Globus pallidus (tissue), 1 donor: ENCODE measurements at places on chromosomes 3 and 15.

GRCh38 chr3:130733236-130733875 is 13.3 kb downstream of the PIK3R4 start:
- DNase-seq = no peak

GRCh38 chr3:32815841-32816438 is 1.9 kb upstream of the TRIM71 start:
- no peak for DNase-seq

GRCh38 chr3:122681284-122681973 is 790 bp downstream of the PARP14 start:
- DNase-seq = no peak

DNA sequence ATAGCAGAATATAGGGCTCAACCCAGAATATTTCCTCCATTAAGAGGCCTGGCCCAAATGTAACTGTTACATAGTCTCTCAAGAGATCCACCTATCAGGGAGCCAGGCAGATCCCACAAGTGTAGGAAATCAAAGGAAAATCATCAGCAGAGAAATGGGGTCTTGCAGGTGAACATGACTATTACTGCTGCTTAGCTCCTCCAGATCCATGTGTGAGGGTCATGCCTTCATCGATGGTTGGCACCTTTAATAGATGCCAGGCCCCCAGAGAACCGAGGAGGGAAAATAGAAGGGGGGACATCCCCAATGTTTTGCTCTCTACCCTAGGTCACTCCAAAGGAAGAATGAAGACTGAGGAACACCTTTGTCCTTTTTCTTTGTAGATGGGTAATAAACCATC is 1029.9 kb upstream of the CADM2 start:
- no peak for DNase-seq

- no peak for DNase-seq
Observed at GRCh38 chr15:74300057-74300795, 64.1 kb downstream of the CCDC33 start.

DNA sequence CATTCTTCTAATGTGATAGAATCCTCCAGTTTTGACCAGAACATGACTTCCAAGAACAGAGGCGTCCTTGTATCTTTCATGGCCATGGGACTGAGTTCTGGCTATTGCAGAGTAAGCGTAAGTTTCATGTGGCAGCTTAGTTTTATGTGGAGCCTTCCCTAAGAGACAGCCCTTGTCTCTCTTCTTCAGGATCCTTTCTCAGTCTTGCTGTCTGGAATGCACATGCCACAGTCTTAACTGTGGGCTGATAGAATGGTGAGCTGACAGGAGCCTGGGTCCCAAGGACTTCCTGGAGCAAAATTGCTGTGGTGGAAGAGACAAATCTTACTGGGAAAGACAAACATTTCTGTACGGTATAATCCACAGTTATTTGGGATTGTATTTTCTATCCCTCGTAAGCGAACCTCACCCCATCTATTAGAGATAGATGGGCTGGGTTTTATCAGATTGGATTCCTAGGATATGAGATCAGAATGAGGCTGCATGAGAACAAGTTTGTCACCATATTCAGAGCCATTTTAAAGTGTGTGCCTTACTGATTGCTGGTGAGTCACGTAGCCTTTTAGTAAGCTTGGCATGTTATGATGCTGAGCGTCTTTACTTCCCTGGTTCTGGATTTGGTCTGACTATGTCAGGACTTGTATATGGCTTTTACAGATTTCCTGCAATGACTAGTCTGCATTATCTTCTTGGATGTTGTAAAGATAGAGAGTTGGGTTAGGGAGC is 32.8 kb downstream of the CDIN1 start:
- DNase-seq = no peak

GRCh38 chr3:31927811-31928210 is 53.3 kb downstream of the OSBPL10 start:
- DNase-seq = no peak

DNA sequence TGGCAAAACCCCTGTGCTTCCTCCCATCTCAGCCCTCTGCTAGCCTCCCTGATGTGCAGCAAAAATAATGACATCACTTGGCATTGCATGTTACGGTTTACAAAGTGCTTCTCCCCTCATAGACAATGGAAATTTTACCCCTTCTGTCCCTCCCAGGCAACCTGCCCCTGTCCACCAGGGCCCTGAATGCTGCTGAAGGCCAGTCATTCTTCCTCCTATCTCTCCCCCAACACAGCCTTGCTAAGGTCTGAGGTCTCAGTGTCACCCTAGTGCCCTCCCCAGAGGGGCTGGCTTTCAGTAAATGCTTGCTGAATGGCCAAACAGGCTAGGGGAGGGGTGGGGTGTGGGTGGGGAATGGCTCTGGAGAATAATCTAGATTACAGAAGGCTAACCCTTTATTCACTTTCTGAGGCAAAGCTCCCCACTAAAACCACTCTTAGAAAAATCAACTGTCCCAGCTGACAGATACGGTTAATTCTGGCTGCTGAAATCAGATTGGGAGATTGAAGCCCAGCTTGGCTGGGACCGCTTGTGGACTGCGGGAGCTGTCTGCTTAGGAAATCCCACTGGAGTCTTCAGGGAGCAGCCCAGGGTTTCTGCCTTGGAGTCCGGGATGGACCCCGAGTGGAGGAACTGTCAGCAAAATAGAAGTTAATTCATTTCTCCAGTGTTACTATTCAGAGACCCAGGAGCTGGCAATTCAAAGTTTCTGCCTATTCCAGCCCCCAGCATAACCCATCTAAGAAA is 22.9 kb downstream of the ANP32A start:
- DNase-seq = peak; percentile 91

GRCh38 chr3:153096731-153097131 is 65.3 kb upstream of the RAP2B start:
- no peak for DNase-seq

- no peak for DNase-seq
Observed at GRCh38 chr15:66848686-66849392, 146.8 kb downstream of the SMAD6 start.

DNA sequence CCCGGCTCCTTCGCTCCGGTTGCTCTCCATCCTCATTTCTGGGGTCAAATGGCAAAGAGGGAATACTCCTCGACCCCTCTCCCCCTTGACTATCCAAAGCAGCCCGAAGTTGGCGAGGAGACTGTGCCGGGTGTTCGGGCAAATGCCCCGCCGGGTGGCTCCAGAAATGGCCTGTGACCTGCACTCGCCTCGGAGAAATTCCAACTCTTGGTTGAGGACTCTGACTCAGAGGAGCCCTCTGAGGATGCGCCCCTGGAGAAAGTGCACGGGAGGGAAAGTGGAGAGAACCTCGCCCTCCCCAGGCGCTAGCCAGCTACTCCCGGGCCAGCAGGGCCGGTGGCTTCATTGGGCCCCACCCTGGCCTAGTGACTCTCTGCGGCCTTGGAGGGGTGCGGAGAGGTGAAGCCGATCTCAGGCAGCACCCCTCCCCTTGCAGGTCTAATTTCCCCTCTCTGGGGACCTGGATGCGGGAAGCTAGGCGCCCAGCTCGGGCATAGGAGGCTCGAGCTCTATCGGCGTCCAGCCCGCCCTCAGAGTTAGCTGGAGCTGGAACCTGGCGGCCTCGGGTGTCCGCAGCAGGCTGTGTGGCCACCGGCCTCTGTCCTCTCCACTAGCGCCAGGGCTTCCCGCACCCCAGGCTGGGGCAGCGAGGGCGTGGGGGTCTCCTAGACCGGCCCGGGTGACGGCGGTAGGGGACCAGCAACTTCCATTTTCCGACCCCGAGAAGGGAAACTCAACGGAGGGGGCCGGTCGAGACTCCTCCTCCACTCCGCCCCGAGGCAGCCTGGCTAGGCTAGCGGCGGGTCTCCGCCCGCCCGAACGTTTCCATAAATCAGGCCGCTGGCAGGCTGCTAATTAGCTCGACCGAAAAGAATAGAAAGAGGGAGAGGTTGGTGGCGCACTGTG is 29.4 kb downstream of the NR2F2 start:
- no peak for DNase-seq

- no peak for DNase-seq
Observed at GRCh38 chr15:73796331-73796831, 43.2 kb upstream of the INSYN1 start.

DNA sequence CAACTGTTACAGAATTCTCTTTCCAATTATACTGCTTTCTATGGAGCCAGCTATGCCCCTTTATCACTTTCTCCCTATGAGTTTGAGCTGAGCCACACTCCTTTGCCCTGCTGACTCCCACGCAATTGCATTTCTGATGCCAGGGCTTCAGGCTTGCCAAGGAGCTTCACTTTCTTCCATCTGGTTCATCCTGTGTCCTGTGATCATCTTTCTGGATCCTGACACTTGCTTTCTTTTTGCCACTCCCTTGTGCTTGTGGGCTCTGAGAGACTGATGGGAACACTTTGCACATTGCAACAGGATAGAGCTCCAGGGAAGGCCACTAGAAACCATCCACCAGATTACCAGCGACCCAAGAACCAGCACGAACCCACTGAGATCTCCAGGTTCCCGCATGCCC is 77.0 kb upstream of the SEC13 start:
- DNase-seq = no peak

GRCh38 chr3:16912400-16913263 is 27.9 kb downstream of the PLCL2 start:
- no peak for DNase-seq

DNA sequence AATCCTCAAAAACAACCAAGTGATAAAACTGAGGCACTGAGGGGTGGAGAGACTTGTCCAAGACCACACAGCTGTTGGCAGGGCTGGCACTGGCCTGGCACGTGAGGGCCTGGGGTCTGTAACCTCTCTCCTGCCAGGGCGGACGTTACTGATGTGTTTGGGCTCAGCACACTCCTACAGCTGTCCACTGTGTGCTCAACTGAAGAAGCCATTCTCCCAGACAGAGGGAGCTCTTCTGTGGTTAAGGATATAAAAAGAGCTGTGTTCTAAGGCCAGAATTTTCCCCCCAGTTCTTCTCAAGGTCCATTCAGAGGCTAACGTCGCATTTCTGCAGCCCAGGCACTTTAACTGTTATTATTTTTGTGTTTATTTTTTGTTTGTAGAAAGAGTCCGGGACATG is 429.0 kb upstream of the ATP11B start:
- DNase-seq = peak; percentile 89

GRCh38 chr3:194034346-194035336 is 101.3 kb upstream of the HES1 start:
- DNase-seq = no peak

DNA sequence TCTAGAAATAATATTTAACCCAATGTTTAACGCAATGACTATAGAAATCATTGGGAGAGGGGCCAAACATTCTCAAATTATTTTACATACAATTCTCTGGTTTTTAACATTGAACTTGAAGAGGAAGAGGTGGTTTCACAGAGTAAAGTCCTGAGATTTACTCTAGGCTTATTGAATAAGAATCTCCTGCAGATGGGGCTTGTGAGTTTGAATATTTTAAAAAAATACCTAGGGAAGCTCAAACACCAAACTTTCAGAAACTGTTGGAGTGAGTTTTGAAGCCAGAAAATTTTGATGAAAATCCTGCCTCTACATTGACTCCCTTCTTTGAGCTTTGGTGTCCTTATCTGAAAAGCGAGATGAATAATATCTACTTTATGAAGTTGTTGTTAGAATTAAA is 906.6 kb downstream of the TUSC7 start:
- DNase-seq = no peak

GRCh38 chr15:38696790-38697495 is 132.3 kb upstream of the RASGRP1 start:
- no peak for DNase-seq

- DNase-seq = no peak
Observed at GRCh38 chr15:99167201-99167600, 62.3 kb downstream of the SYNM start.

DNA sequence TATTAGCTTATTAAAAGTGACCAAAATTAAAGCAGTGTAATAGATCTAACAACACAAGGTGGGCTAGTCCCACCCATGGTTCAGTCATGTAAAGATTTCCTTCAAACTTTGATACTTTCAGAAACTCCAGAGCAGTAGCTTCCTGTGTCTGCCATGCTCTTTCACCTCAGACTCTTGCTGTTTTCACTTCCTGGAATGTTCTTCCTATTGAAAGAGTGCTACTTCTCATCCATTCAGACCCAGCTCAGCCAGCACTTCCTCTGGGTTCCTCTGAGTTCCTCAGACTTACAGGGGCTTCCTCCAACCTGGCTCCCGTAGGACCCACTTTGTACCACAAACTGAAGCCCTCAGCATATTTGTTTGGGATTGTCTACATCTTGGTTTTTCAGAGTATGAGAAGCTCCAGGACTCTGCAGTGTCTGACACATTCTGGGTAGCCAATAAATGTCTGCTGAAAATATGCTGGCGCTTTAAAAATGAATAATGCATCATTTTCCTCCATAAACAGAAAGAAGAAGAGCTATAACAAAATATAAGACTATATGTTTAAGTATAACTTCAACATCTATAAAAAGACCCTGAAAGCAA is 18.0 kb downstream of the NCEH1 start:
- no peak for DNase-seq

GRCh38 chr3:45343947-45344346 is 44.4 kb upstream of the LARS2 start:
- DNase-seq = no peak

GRCh38 chr3:11498646-11499045 is 145.1 kb downstream of the VGLL4 start:
- no peak for DNase-seq

GRCh38 chr3:31234145-31234544 is 298.6 kb upstream of the STT3B start:
- no peak for DNase-seq

DNA sequence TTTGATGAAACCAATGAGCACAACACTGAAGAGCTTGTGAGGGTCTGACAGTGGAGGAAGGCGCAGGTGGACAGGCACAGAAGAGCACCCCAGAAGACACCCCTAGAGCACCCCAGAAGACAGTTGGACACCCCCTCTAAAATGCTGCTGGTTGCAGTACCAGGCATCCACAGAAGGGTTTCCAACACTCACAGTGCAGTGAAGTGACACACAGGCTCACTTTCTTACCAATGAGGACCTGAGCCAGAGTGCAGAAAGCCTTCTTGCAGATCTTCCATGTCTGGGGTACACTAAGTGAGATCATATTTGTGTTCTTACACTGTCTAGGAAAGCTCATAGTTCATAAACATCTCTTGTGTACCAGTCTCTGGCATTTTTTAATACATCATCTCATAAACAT is 27.6 kb downstream of the CCNL1 start:
- peak; percentile 41 for DNase-seq

- no peak for DNase-seq
Observed at GRCh38 chr3:99948467-99949089, 130.9 kb downstream of the CMSS1 start.

DNA sequence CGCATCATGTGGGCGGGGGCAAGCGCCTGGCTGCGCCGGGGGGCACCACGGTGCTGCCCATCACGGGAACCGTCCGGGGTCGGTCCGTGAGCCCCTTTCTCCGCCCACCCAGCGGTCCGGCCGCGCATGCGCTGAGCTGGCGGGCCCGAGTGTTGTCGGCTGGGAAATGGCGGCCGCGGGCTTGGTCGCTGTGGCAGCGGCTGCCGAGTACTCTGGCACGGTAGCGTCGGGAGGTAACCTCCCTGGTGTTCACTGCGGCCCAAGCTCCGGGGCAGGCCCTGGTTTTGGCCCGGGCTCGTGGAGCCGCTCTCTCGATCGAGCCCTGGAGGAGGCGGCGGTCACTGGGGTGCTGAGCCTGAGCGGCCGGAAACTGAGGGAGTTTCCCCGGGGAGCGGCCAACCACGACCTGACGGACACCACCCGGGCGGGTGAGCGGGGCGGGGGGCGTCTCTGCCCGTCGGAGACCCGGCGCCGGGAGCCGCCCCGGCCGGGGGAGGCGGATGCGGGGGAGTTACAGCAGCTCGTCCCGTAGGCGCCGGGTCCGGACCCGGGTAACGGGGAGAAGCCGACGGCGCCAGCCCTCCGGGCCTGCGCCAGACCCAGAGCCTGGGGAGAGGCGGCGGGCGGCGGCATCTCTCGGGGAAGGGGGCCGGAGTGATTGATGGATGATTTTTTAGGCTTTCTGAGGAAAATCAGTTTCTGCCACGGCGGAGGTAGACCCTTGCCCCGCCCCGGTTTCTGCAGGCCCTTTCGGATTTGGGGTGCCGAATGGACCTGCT is at the start of gene LRCH3:
LRCH3 (plus strand) TSS at position 142 of the 779 bp plus-strand sequence; CDS start at position 167, 25 bp downstream.
- peak; percentile 77 for DNase-seq
